ENCODE measurements at places on chromosomes 2 and 18. TPM values are rescaled to one million over a fixed set of nuclear protein-coding genes. Genes with fewer than 3 reads are reported as not detected.

DNA sequence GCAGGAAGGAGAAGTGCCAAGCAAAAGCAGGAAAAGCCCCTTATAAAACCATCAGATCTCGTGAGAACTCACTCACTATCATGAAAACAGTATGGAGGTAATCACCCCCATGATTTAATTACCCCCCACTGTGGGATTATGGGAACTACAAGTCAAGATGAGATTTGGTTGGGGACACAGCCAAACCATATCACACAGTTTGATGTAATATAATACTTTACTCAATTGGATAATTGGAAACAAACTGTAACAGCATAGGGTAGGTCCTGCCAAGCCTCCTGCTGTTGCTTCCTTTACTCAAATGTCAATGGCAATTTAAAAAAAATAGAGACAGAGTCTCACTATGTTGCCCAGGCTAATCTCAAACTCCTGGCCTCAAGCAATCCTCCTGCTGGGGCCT, 15.5 kb upstream of the METTL21A start:
- no peak for DNase-seq

DNA sequence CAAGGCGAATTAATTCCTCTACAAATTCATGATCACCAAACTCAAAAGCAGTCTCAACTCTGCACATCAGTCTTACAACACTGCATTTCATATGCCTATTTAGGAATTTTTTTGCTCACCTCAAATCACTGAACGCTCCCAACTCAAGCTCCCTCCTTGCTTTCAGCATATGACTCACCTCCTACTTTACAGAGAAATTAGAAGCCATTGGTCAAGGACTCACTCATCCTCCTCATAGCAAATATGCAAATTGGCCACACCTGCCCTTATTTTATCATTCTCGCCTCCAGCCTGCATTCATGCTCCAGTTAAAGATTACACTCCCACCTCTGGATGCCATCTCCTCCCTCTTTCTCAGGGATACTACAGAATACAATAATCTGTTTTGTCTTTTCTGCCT, 148.8 kb downstream of the MBD2 start:
- DNase-seq: no peak

DNA sequence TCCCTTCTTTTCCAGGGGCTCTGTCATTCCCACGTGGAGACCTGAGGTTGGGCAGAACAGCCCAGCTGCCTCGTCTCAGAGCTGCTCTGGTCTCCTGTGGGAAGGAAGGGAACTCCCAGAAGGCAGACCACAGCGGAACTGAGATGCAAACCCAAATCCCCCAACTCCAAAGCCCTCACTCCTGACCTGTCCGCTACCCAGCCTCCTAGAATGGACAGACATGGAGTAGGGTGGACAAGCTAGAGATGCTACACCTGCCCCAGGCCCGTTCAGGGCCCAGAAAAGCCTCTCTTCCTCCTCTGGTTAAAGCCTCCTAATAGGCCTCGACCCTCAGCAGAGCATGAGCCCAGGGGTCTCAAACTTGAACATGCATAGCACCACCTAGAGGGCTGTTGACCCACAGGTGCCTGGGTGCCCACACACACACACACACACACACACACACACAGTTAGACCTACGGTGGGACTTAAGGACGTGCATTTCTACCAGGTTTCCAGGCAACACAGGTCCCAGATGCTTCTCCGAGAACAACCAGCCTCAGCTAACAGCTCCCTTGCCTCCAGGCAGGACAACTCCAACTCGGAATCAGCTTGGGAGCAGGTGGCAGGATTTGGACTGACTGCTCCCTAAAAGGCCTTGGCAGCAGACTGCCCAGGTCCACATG, 93.5 kb downstream of the TNS1 start:
- DNase-seq: no peak

GRCh38 chr18:37567061-37567993, 1.7 kb upstream of the CELF4 start:
- DNase-seq: no peak

GRCh38 chr2:102106133-102106556, 36.4 kb upstream of the IL1R1 start:
- no peak for DNase-seq

DNA sequence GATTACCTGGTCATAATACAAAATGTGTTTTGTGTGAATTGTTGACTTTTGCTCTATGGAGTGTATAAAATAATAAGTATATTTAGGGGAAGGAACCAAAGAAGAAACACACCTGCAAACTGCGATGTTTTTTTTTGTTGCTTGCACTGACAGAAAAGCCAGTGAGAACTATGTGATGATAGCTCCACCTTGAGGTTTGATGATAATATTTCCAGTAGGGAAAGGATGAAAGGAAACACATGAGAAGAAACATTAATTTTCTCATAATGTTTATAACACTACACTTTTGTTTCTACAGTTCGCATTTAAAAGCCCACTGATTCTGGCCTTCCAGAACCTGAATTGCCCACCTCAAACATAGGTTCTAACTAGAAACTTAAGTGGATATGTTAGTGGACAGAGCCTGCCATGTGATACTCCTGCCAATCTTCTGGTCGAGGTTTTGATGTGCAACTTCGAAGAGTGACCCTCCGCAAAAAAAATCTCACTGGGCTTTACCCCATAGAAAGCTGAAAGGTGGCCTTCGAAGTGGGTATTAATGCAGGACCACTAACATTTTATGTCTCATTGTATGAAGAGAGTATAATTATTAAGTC, 476.4 kb upstream of the SPHKAP start:
- DNase-seq: no peak

DNA sequence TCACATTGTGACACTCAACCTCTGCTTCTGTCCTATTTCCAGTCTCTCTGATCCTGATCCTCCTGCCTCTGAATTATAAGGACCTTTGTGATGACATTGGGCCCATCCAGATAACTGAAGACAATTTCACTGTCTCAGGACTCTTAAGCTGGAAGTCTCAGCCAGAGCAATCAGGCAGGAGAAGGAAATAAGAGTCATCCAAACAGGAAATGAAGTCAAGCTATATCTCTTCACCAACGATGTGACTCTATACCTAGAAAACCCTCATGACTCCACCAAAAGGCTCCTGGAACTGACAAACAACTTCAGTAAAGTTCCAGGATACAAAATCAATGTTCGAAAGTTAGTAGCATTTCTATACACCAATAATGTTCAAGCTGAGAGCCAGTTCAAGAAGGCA, 29.3 kb upstream of the TWIST2 start:
- DNase-seq: no peak

GRCh38 chr2:194077366-194077765, 1579.7 kb upstream of the SLC39A10 start:
- DNase-seq: no peak

DNA sequence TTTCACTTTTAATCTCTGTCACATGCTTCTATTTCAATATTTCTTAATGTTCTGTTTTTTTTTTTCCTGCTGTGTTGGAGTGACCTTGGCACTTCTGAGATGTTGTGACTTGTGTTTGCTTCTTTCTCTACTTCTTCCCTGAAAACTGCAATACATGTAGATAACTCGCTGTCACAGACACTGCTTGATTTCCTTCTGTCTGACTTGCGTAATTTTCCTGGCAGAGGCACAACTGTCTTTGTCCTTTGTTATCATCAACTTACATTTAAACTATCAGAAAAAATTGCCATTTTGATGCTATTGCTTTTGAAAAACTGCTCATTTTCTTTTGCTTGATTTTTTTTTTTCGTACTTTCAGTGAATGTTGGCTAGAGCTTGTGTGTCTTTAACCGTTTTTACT, 69.0 kb downstream of the BABAM2 start:
- peak; percentile 16 for DNase-seq

GRCh38 chr2:102168026-102168771, 18.6 kb upstream of the IL1RL2 start:
- no peak for DNase-seq

GRCh38 chr2:235951982-235952381, 216.2 kb downstream of the GBX2 start:
- no peak for DNase-seq

- DNase-seq: no peak
Observed at GRCh38 chr18:44410740-44411139, 269.9 kb upstream of the SETBP1 start.

GRCh38 chr18:9924371-9924943, 10.6 kb downstream of the VAPA start:
- DNase-seq: no peak

GRCh38 chr2:133972786-133973185, 281.1 kb upstream of the MGAT5 start:
- DNase-seq: no peak

- no peak for DNase-seq
Observed at GRCh38 chr2:80670763-80671162, 366.2 kb upstream of the LRRTM1 start.

GRCh38 chr2:73084971-73085370, 13.5 kb upstream of the SFXN5 start:
- DNase-seq: no peak

- DNase-seq: no peak
Observed at GRCh38 chr18:46055838-46056230, 16.2 kb downstream of the PSTPIP2 start.

DNA sequence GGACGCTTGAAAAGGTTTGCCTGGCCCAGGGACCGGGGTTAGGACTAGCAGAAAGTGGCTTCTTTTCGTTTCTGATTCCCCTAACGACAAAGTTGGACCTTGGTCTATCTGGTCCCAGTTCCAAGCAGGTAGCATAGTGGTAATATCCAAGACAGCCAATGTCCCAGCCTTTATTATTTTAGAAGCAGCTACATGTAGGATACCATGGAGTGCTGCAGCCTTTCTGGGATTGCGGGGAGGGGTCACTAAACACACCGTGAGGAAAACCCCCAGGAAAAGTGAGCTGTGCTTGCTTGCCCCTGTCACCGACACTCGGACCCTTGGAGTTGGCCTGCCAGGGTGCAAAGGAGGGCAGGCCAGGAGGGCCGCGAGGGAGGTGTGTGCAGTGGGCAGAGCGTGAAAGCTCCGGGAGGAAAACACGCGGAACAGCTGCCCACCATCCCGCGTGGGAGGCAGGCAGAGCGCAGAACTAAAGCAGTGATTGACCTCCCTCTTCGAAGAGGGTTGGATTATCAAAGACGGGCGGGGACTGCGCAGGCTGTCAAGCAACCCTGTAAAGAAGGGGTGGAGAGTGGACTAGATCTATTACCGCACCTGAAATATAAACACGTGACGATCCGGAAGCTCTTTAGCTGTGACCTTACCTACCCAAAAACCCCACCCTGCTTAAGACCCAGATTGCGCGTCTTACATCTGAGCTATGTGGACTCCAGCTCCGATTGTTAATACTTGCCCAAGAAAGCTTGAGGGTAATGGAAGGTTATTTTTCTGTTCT, 624 bp upstream of the MAP4K3 start:
- DNase-seq: peak; percentile 81

- DNase-seq: no peak
Observed at GRCh38 chr2:241730671-241731293, 3.6 kb upstream of the D2HGDH start.

DNA sequence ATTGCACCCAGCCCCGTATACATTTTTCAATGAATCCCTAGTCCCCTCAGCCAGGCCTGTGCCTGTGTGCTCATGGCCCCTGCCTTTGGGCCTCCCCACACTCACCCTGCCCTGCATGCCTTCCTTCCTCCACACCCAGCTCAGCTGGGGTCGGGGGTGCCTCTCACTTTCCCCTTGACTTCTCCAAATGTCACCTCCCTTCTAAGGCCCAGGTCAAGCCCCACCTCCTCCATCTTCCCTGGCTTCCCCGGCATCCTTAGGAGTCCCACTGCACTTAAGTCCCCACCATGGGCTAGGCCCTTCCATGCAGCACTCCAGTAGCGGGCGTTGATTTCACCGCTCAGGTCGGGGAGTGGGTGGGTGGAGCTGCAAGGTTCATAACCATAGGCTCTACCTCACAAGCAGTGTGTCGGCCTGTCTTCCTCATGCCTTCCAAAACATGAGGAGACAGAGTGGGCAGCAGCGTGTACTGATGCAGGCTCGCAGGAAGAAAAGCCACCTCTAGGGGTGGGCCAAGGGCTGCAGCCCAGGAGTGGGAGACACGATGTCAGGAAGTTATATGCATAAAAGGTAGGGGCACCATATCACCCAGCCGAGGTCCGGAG, 47.7 kb downstream of the DNMT3A start:
- no peak for DNase-seq

DNA sequence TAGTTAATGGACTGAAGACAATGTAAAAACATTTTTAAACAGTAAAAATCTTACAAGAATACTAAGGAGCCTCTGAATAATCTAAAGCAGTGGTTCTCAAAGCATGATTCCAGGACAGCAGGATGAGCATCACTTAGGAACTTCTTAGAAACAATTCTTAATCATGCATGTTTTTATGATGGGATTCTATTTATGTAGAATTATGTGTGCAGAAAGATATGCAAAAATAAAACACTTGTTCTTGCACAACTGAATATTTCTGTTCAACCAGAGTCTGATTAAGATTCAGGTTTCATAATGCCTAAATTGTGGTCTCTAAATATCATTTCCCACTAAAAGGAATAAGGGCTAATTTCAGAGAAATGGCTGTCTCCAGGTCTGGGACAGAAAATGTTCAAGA, 69.2 kb upstream of the MTIF2 start:
- no peak for DNase-seq

DNA sequence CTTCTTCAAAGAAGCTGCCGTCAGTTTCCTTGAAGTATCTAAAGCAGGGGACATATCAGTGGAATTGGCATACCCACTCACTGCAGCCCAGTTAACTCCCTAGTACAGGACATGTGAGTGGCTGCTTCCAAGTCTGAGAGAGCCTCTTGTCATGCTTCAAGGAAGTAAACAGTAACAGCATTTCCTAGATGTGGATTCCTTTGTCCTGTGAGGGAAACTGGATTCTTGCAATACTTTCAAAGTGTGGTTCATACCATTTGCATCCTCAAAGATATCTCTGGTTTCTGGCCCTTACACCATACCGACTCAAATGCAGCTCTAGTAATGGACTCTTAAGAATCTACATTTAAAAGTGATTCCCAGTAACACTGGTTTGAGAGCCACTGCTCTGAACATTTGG, 87.2 kb downstream of the ESCO1 start:
- no peak for DNase-seq

GRCh38 chr2:240635121-240635997, 10.1 kb downstream of the GPR35 start:
- DNase-seq: peak; percentile 19

DNA sequence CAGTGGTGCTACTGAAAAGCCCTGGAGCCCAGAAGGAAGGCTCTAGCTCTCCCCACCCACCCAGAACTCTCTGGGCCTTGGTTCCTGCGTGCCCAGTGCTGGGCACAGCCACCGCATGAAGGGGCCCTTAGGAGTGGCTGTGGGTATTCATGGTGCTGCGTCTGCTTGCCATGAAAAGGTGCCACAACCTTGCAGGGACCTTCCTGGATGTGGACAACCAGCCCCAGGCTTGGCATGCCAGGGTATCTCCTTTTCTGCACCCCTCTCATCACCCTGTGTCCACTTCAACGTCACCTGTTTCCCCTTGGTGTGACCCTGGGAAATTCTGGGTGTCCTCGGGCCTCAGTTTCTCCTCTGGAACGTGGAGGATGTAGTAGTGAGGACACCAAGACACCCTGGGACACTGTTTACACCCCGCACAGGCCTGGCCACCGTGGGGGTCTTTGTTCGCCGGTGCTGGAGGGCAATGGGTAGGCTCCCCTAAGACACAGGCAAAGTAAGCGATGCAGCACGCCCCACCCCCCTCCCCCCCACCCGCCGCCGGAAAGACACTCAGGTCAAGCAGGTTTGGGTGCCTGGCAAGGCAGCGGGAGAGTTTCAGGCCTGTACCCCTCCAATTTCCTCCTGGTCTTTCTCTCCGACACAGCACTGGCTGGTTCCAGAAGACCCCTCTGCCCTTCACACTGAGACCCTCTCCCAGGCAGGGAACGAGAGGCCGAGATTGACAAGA, 34.8 kb upstream of the TAF1B start:
- DNase-seq: no peak

The ITGB6 gene
- 28.0 TPM for total RNA-seq

The ARHGEF4 gene
- total RNA-seq: 1.1 TPM

The SPP2 gene
- total RNA-seq: not detected

The PTH2R gene
- total RNA-seq: not detected

The CRYGC gene
- total RNA-seq: not detected

The FOXD4L1 gene
- 0.27 TPM for total RNA-seq

The NT5C1B gene
- total RNA-seq: not detected

Measured in left colon (tissue), 2 donors.